ENCODE measurements at places on chromosomes 2 and 18.

DNA sequence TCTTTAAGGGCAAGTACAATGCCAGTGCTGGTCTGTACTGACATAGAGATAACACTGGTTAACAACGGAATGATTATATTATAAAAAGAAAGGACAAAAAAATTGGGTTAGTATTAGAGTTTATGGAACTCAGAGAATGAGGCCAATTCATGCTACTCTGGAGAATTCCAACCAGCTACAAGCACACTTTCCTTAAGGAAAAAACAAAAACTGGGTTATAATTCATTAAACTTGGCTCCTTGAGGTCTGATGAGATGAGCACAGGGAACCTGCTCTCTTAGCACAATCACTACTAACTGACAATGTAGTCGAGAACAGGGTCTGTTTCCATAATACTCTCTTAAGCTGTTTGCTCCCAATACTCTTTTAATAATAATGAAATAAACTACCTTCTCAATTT, 165.3 kb downstream of the NRXN1 start:
- no peak for DNase-seq

GRCh38 chr2:113228351-113228750, 50.4 kb downstream of the PAX8 start:
- no peak for DNase-seq

- no peak for DNase-seq
Observed at GRCh38 chr18:68772268-68772667, 25.6 kb upstream of the CCDC102B start.

GRCh38 chr2:161976295-161976694, 97.7 kb downstream of the DPP4 start:
- no peak for DNase-seq

- DNase-seq: no peak
Observed at GRCh38 chr2:180644709-180645108, 335.7 kb upstream of the UBE2E3 start.

- no peak for DNase-seq
Observed at GRCh38 chr2:41930807-41931566, 116.8 kb upstream of the PKDCC start.

DNA sequence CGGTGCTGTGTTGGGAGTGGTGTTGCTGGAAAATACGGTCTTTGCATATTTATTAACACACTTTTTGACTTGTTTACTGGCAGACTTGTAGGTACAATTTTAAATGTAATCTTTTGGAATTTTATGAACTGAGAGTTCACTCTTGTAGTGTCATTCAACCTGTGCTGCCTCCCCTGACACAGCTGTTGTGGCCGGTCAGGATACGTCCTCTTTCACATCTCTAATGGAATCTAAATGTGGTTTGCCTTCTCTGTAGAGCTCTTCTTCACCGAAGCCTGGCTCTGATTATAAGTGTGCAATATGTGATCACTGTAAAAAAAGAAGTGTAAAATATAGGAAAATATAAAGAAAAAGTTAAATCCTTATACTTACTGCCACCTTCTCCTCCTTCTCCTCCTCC, 94.7 kb downstream of the MAP4K4 start:
- DNase-seq: no peak

GRCh38 chr2:119873350-119874315, 113.9 kb downstream of the PTPN4 start:
- no peak for DNase-seq

DNA sequence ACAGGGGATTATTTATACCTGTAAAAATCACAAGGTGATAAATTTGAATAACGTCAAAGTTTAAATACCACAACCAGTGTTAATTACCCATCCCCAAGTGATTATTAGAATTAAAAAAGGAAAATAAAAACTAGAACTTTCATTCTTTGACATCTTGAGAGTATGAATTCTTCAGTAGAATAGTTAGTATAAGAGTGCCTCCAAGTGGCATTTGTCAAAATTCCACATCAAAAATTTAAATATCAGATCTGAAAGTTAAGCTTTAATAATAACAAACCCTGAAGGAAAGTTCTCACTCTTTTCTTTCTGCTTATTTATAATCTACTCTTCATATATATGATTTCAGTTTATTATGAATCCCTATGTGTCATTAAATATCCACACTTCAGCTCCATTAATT, 273.7 kb upstream of the KYNU start:
- DNase-seq: no peak

- no peak for DNase-seq
Observed at GRCh38 chr2:39160982-39161381, 40.1 kb upstream of the SOS1 start.

DNA sequence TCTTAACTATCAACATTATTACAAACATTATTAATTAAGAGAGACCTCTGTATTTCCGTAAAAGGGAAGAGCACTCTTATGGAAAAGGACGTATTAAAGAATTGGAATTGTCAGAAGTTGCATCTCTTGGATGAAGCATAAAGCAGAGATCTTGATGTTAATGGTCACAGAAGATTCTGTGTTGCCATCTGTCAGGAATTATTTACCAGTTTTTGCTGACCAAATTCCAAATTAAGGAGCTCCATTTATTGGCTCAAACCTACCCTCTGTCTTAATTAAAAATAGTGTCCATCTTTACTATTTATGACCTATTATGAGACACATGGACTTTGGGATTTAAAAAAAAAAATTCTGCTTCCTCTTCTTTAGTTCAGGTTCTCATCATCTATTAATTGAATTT, 232.1 kb downstream of the ARHGAP15 start:
- DNase-seq: no peak

DNA sequence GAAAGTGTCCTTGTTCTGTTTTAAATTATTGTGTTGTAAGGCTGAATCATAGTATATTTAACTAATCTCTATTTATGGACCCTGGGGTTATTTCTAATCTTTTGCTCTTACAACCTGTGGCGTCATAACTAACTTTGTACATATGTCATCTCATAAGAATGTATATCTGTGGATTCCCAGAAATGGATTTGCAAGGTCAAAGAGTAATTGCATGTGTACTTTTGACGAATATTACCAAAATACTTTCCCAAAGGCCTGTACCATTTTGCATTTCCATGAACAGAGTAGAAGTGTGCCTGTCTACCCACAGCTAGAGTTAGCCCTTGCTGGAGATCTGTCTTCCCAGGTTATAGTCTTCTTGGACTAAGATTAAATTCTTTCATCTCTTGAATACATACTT, 42.8 kb downstream of the SEMA4F start:
- no peak for DNase-seq

DNA sequence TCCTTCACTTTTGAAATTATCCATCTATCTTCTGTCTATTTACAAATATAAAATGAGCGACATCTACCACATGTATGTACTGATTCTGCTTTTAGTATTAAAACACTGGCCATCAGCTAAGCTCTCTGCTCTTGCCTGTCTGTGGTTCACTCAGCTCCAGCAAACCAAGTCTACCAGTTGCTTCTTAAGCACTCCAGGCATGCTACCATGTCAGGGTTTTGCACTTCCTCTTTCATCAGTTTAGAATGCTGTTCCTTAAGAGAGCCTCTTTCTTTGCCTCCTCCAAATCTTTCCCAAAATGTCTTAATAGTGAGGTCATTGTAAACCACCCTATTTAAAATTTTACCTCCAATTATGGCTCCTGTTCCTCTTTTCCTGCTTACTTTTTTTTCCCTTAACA, 59.5 kb downstream of the SCN3A start:
- no peak for DNase-seq

GRCh38 chr18:5872886-5873285, 22.4 kb downstream of the TMEM200C start:
- DNase-seq: no peak

DNA sequence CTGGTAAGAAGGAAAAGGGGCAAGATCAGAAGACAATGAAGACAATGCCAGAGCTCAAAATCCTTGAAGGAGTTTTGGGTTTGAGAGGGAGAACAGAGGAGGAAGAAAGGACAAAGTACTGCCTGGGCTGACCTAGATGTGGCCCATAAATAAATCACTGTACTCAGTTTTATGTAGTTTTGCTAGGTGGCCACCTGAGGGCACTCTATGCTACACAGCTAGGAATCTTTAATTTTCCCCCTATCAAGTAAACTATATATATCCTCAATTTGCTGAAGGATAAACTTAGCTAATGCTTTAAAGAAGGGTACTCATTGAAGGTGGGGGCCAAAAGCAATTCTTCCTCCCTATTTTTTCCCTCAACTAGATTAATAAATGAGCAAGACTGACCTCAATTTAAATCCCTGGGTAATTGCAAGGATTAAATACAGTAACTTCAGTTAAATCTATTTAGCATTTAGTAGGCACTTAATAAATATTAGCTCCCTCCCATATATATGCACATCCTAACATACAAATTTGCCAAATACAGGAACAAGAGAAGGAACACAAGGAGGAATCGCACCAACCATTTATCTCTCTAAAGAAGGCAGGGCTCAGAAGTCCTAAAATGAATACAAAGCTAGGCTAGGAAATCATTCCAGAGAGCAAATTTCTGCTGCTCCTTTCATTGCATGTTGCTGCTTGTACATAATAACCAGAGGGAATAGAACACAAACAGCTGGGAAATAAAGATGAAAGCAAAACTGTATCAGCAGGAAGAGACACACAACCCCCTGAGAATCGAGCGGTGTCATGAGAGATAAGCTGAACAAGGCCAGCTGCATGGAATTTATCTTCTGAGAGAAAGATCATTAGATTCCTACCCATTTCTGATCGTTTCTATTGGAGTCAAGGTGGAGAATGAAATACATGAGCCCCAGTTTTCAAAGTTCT, 540.1 kb downstream of the NRXN1 start:
- DNase-seq: no peak

- no peak for DNase-seq
Observed at GRCh38 chr2:159051133-159051532, 82.7 kb downstream of the TANC1 start.

GRCh38 chr2:72144632-72145288, 2.9 kb downstream of the CYP26B1 start:
- DNase-seq: peak; percentile 81

- DNase-seq: peak; percentile 93
Observed at GRCh38 chr18:44680273-44681075, at the start of gene SETBP1. Gene SETBP1 (plus strand): TSS chr18:44680888. CDS start chr18:44701347, 20,459 bp downstream.

- DNase-seq: no peak
Observed at GRCh38 chr18:55272510-55273243, 313.4 kb upstream of the CCDC68 start.

DNA sequence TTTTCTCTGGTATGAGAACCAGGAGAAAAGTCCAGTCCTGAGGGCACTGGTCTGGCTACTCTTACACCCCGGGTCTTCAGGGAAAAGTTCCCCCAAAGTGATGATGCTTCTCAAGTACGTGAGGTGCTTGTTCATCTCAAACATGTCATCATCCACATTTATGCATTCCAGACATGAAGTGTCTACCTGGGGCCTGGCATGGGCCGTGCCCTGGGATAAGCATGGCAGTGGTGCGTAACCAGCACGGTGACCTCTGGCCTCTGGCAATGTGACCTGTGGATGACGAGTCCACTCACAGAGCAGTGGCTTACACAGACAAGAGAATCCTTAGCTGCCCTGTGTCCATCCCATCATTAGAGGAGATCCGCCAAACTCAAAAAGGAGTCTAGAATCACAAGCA, 74.8 kb upstream of the LGALSL start:
- DNase-seq: no peak

DNA sequence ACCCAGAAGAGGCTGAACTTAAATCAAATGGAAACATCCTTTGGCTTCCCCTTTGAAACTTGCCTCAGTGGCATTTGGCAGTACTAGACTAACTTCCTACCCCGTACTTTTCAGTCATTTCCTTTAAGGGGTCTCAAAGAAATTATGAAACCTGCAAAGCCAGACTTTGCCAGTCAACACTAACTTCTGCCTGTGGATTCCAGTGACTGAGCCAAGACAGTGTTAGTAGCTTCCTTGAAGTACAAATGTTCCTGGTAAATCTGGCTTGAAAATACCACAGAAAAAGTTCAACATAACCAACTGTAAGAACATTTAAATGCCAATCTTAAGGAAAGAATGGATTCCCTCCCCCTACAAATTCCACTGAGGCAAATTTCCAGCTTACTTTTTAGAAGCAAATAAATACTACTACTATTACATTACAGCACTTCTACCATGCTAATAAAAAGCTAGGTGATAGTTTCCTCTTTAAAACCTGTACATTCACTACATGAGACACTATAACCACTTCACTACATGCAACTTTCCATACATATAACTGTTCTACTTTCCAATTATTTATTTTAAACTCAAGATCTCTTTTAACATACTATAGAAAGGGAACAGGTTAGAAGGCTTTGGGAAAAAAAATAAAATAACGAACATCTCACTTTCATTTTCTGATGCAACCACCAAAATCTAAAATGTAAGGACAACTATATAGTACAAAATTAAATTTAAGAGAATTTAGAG, 2.4 kb downstream of the PELI1 start:
- no peak for DNase-seq

- DNase-seq: no peak
Observed at GRCh38 chr2:107553539-107553938, 273.2 kb upstream of the RGPD4 start.

DNA sequence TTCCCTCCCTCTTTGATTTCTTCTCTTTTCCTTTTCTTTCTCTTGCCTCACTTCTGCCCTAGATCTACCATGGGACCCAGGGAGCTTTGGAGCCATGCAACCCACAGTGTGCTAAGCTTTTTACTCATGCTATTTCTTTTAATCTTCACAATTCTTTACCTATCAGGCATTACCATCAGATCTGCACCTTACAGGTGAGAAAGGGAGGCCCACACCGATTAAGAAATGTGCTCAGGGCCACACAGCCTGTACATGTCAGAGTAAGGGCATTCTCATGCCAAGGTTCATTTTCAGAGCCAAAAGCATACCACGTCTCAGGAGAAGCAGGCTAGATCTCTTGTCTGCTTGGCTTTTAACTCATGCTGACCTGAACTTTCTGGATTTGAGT, 161.9 kb downstream of the RPIA start:
- DNase-seq: no peak

GRCh38 chr18:31990823-31991222, 27.8 kb upstream of the RNF125 start:
- no peak for DNase-seq

DNA sequence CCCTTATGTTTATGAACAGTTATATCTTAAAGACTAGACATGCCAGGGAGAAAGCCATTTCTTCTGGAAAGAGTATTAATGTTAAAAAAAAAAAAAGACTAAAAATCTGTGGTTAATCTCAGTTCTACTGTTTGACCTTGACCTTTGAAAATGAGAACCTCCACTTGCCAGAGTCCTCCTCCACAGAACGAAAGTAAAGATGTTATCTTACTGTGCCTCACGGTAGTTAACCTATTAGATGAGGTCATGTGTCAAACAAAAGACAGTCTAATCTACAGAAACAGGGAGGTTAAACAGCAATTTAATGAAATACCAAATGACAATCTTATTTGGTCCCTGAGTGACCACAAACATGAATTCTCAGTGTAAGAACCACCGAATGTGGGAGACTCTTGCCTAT, 51.2 kb downstream of the SLC14A2 start:
- no peak for DNase-seq

- DNase-seq: no peak
Observed at GRCh38 chr2:61962095-61962984, 56.9 kb downstream of the COMMD1 start.

- DNase-seq: no peak
Observed at GRCh38 chr2:229586012-229586411, 128.3 kb downstream of the DNER start.
